ENCODE measurements at places on chromosomes 1 and 21. TPM values are rescaled to one million over a fixed set of nuclear protein-coding genes. Genes with fewer than 3 reads are reported as not detected.

NHLH1 gene
- polyA plus RNA-seq, result 0.05 TPM

NPHS2 gene
- polyA plus RNA-seq, result 0.04 TPM

GJB3 gene
- polyA plus RNA-seq, result 2.1 TPM

GJC2 gene
- 5.4 TPM for polyA plus RNA-seq

LRRN2 gene
- polyA plus RNA-seq, result 1.8 TPM

KDF1 gene
- 2.0 TPM for polyA plus RNA-seq

CADM3 gene
- polyA plus RNA-seq, result 27.0 TPM

USP48 gene
- polyA plus RNA-seq, result 25.1 TPM

MIXL1 gene
- 0.05 TPM for polyA plus RNA-seq

ZNF648 gene
- polyA plus RNA-seq, result not detected

CYP4B1 gene
- polyA plus RNA-seq, result 71.5 TPM

SPRR4 gene
- not detected for polyA plus RNA-seq

WARS2 gene
- 6.8 TPM for polyA plus RNA-seq

ICOSLG gene
- 1.3 TPM for polyA plus RNA-seq

FAM131C gene
- 0.30 TPM for polyA plus RNA-seq

FASLG gene
- polyA plus RNA-seq, result 0.04 TPM

DAB1 gene
- 0.86 TPM for polyA plus RNA-seq

SMPDL3B gene
- polyA plus RNA-seq, result 0.49 TPM

OR10Z1 gene
- polyA plus RNA-seq, result not detected

CELA3B gene
- 0.49 TPM for polyA plus RNA-seq

ELF3 gene
- polyA plus RNA-seq, result 120 TPM

PCP4L1 gene
- polyA plus RNA-seq, result 39.2 TPM

NPL gene
- 6.7 TPM for polyA plus RNA-seq

CNR2 gene
- not detected for polyA plus RNA-seq

TRIM58 gene
- polyA plus RNA-seq, result 0.43 TPM

OR2T35 gene
- not detected for polyA plus RNA-seq

UTP25 gene
- 4.3 TPM for polyA plus RNA-seq

MYBPHL gene
- 0.22 TPM for polyA plus RNA-seq

ZNF683 gene
- 0.19 TPM for polyA plus RNA-seq

BTBD19 gene
- 4.3 TPM for polyA plus RNA-seq

DVL1 gene
- 69.0 TPM for polyA plus RNA-seq

S100A7 gene
- not detected for polyA plus RNA-seq

FCN3 gene
- 4.5 TPM for polyA plus RNA-seq

LCE1B gene
- not detected for polyA plus RNA-seq

FCAMR gene
- not detected for polyA plus RNA-seq

MIS18A gene
- 7.0 TPM for polyA plus RNA-seq

RGS13 gene
- polyA plus RNA-seq, result 0.72 TPM

TRNAU1AP gene
- polyA plus RNA-seq, result 21.8 TPM

LGR6 gene
- polyA plus RNA-seq, result 3.8 TPM

NECTIN4 gene
- polyA plus RNA-seq, result 5.0 TPM

All from urinary bladder (tissue), 4 donors.